ENCODE measurements at places on chromosomes 4 and X.
A peak's percentile ranks its signal among the peaks of the same experiment; 100 is the strongest.

DNA sequence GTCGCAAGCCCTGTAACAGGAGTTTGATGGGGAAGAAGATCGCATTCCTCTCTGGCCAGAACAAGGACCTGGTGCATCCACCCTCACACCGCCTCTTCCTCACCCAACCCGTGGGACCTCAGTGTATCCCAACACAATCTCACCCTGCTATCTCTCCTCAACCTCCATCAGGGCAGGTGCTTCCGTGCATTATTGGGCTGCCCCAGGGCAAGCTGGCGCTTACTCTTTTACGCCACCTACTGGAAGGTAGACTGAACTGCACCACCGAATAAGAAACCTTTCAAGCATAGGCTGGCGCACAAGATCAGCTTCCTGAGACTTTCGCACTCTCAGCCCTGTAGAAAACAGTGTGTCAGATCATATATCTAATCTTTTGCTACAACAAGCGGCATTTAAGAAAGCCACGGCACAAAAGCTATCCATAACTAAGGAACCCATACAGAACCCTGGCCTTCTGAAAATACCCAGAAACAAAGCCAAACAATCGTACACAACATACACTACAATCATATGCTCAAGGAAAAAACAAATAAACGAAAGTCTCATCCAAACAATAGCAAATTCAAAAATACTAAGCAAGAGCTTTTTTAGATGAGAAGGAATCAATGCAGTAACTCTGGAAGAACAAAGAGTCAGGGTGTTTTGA is 209.3 kb downstream of the UGT8 start:
- DNase-seq = peak; percentile 4

DNA sequence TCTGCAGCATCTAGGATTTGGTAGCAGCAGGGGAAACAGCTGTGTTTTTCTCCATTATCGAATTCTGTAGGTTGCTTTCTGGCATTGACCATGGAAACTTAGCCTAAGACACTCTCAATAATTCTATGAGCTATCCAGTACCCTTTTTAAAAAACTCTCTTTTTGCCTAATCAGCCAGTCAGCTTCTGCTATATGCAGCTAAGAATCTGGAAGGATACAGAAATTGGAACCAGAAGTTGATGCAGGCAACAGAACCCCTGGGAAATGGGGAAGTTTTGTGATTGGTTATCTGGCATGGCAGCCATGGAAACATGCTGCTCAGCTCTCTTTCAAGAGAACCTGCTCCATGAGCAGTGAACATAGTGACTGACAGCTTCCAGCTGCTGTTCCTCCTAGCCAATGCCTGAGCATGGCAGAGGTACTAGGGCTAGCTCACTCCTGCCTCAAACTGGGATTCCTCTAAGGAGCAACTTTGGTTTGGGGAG is 417.6 kb upstream of the MAOA start:
- no peak for DNase-seq

DNA sequence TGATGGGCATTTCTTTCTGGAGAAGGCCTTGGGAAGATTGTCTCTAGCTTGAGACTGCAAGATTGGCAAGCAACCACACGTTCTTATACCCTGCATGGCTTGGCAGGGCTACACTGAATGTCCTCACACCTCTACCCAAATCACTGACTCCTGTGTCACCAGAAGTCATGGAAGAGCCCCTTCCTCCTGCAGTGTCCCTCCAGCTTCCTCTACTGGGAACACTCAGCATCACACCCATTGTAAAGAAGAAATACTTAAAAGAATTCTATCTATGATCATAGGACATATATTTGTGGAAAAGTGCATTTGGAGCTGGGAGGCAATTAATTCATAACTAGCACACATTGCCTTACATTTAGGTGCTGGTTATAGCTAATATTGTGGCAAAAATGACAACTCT is 113.1 kb downstream of the CCSER1 start:
- no peak for DNase-seq

GRCh38 chr4:153257991-153258390 is 53.7 kb downstream of the TRIM2 start:
- DNase-seq = no peak

DNA sequence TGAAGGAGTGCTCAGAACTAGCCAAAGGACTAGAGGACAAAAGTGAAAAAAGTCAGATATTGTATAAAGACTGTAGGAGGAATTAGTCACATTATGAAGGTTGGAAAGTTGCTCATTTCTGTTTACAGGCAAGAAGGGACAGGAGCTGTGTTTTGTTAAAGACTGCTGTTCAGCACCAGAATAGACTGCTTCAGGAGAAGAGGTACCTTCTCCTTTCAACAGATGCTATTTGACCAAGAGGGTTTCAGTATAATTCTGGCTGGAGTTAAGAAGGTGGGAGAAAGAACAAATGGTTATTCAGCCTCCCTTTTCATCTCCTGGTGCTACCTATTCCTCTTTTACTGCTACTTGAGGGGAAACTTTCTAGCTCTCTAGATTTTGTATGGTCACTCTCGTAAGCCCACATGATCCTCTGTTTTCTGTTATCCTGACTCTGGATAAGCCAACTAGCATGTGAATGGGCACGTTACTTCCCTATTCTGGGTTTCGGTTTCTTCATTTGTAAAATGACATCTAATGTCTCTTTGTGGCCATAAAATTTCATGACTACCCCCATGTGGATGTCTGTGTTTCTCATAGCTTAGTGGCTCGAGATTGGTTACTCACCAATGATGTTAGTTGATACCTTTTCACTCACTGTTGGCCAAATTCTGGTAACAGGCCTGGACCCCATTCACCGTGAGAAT is 68.9 kb downstream of the SH2D1A start:
- DNase-seq = no peak

- peak; percentile 60 for DNase-seq
These were observed 257.8 kb upstream of the NRK start for GRCh38 chrX:105564501-105564900.

DNA sequence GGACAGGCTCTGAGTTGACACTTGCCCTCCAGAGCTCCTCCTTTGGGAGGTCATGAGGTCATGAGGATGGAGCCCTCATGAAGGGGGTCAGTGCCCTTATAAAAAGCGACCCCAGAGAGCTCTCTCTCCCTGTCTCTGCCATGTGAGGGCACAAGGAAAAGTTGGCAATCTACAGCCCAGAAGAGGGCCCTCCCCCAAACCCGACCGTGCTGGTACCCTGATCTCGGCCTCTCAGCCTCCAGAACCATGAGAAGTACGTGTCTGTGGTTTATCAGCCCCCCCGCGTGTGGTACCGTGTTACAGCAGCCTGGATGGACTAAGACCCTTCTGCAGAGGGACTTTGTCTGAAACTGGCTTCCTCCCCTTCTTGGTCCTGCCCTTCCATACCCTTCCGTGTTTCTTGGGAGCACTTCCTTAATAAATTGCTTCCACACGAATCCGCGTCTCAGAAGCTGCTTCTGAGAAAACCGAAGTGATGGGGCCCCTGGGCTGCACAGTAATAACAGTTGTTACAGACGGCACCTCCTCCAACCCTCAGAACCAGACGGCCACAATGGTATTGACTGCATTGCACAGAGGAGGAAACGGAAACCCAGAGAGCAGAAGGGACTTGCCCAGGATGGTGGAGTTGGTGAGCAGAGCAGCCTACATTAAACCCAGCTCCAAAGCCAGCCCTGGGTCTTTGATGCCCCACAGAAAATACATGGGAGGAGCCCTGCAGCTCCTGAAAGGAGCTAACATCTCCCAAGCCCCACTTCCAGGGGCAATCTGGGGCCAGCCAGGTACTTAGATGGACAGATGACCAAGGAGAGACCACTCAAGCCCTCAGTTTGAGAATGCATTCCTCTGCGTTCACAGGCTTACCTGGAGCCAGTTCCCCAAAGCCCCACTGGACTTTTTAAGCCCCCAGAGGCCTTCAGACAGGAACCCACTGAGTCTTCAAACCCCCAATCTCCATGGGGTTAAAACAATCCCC is 242.7 kb downstream of the BCOR start:
- DNase-seq = no peak

DNA sequence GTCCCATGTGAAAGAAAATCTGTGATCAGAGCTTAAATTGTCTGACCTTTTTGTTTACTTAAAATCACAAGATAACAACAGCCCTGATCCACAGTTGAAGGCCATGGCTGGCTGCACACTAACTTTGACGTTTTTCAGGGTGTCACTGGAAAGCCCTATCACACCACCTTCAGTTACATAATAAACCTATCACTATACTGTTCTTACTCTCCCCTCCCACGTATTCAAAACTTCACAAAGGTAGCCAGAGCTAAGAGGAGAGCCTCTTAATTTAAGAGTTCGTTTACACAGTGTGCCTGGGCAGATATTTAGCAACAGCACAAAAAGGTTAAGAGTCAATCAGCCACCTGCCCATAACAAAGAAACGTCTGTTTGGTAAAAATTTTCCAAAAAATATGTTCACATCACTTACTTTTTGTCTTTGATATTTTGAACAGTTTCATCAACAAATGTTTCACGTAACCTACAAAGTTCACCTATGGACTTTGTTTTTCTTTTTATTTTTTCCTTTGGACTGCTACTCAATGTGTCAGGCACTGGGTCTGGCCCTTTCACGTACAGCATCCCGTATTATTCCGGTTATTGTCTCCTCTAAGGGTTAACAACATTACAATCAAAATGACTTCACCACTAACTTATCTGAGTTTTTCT is 25.0 kb downstream of the RFC1 start:
- DNase-seq = no peak
